ENCODE measurements at places on chromosomes 7 and 10.

DNA sequence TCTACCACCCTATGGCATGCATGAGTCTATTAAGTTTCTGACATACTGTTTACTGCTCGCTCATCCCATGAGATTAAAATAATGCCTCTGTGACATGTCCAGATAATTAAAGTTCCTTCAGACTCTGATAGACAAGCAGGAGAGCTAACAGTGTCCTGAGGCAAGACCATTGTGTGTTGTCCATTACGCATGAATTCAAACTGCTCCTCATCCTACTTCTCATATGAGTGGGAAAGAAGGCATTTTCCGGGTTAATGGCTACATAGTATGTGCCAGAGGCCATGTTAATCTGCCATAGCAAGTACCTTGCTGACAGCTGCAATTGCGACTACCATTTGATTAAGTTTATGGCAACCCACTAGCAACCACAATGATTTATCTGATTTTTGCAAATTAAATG is 113.3 kb downstream of the GNAI1 start:
- no peak for DNase-seq

DNA sequence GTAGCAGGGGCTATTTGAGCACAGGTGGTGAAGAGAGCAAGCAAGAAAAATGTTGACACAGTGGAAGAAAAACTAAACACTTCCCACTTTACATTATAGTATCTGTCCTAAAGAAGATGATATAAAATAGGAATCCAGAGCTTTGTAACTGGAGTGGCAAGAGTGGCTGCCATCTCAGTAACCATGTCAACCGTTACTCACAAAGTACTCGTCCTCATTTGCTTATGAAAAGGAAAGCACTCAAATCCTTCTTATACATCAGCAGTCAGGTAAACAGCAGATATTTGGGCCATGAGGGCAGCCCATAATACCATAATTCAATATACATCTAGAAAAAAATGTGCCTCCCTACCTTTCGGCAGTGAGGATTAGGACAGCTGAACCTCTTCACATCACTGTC is 70.1 kb downstream of the RNF216 start:
- DNase-seq: no peak

- DNase-seq: no peak
Measured at GRCh38 chr10:95328013-95328412, 37.2 kb upstream of the PDLIM1 start.

DNA sequence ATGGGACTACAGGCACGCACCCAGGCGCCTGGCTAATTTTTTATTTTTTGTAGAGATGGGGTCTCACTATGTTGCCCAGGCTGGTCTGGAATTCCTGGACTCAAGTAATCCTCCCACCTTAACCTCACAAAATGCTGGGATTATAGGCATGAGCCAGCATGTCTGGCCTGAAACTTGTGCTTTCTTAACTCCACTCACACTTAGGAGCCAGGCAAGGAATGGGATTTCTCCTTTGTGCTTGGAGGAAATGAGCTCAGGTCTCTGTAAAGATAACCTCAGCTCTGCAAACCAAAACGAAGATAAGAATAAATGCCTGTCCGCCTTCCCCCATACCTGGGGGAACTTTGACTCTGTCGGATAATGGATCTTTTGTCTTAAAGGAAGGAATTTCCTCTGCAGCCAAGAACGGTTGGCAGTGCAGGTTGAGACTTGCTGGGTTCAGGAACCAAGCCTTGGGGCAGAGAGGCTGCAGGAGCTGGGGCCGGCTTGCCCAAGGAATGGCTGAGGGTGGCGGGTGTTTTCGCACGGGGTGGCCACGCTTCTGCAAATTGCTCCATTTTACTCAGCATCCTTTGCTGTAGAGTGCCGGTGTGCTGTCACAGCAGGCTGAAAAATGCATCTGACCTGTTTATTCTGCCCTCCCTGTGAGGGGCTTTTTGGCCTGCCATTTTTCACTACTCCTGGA is 174.2 kb downstream of the KIAA1217 start:
- DNase-seq: no peak

DNA sequence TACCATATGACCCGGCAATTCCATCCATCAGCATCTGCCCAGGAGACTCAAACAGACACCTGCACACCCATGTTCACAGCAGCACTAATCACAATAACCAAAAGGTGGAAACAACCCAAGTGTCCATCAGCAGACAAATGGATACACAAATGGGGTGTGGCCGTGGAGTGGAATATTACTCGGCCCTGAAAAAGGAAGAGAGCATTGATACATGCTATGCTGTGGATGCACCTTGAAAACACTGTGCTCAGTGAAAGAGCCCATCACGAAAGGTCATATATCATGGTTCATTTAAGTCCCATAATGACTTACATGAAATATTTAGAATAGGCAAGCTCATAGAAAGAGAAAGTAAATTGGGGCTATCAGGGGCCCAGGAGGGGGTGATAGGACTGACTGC is 57.5 kb upstream of the DNAAF5 start:
- no peak for DNase-seq

GRCh38 chr10:128543151-128543550 is 416.9 kb upstream of the MKI67 start:
- no peak for DNase-seq

DNA sequence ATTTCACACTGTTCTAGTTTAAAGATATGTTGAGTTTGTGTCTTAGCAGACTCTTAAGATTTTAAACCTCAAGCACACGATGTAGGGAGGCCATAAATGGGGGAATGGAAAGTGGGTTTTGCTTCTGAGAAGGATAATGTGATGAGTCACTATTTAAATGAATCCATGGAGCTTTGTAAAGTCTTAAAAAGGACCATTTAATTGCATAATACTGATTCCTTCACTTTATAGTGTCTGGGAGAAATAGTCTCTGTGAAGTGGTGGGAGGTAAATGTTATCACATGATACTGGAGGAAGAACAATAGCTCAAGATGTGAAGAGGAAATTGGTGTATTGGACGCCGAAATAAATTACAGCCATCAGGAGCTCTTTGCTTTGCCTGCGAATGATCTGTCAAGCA is 84.0 kb upstream of the MYO3A start:
- no peak for DNase-seq

DNA sequence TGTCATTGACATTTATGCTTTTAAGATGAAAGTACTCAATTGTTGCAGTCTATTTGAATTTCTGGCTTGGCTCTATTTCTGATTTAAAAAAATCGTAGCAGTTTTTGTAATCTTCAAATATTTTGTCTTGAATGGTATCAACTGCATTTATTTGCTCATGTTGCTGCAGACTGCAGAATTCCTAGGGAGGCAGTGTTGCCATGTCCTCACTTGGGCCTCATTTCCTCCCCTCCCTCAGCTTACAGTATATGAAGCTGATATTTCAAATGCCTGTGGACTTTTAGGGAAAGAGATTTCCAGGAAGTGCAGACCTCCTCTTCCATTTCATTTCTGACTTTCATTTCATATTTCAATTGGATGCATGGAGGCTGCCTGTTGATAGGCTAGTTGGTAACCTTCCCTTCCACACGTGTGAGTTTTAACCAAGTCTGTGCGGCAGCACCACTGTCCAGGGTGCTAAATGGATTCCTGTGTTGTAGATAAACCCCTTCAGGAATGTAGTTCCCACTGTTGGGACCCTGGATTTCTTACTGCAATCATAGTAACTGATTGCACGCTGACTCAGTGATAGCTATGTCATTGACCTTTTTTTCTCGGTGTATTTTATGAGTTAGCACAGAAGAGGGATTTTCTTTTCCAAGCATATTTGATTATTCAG is 17.5 kb downstream of the VPS50 start:
- DNase-seq: no peak

GRCh38 chr10:62580396-62580795 is 206.2 kb downstream of the ZNF365 start:
- DNase-seq: no peak

GRCh38 chr10:43892062-43892770 is 243.5 kb upstream of the ZNF32 start:
- no peak for DNase-seq
